Activated naive CD4-positive, alpha-beta T cell treated with anti-CD3 and anti-CD28 coated beads for 36 hours (primary cell): ENCODE measurements at places on chromosomes 4 and X.

DNA sequence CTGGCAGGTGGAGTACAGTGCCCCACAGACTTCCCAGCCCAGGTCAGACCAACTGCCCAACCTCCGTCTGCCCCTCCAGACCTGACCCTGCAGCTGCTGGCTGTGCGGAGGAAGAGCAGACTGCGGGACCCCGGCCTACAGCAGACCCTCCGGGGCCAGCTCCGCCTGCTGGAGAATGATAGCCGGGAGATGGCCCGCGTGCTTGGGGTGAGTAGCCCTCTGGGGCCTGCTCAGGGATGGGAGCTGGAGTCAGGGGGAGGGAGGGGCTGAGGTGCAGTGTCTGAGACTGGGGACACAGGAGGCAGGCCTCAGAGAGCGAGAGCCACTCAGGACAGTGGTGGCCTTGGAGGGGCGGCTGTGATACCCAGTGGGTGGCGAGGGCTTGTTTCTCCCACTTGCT, 13.5 kb downstream of the SH3TC1 start:
- no peak for DNase-seq

- no peak for DNase-seq
These were observed 8.0 kb downstream of the MSX1 start for GRCh38 chr4:4867375-4868039.

DNA sequence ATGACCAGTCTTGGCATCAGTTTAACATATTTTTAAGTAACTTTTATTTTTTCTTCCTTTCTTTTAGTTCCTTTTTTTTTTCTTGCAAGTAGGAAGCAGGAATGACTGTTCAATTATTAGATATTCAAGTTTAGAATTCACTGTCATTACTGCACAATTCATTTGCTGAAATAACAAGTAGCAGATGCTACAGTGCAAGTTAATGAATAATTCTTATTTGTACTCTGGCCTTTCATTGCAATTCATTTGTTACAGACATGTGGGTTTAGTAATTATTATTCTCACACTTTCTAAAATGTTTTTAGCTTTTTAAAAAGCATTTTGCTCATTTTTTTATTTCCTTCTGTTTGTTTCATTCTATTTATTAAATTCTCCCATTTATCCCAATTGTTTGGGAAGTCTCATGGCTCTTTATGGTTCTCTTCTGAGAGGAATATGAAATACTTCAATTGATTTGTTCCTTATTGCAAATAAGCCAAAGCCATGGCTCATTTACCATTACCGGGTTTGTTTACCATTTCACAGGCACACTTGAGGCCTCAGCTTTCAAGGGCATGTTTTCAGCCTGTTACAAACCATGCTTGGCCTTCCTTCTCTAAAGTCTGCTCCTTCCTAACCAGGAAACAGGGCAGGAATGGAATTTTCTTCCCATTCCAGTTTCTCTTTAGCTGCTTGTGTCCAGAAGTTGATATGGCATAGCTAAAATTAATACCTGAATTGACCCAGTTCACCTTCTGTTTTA, 4.6 kb upstream of the DCAF4L1 start:
- DNase-seq: no peak

DNA sequence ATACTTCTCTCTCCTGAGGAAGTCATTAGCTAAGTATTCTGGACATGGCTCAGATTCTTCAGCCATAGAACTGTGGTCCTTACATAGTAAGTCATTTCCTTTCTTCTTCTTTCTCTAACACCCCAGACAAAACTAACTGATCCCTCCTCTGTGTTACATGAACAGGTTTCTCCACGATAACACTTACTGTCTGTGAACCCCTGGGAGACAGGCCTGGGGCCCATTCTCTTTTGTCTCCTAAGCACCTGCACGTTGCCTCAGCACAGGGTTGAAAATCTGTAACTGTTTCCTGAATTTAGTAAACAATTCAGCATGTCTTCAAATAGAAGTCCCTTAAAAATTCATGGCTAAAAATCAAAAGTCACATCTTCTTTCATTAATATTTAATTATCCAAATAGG, 24.7 kb downstream of the APBB2 start:
- DNase-seq: no peak

DNA sequence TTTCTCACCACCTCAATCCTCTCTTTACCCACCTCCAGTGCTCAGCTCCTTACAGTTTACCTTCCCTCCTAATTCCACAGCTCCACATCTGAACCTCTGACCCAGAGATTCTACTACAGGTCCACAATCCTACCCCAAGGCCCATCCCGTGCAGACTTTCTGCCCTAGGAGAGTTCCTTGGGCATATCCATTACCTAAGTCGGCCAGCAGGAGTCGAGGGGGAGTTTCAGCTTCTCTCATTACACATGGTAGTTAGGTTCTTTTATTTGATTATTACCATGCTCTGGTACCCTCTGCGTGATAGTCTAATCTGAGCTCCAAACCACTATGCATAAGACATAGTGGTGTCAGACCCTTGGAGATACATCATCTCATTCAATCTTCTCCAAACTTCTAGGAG, 117.9 kb downstream of the SH3RF1 start:
- DNase-seq: no peak

DNA sequence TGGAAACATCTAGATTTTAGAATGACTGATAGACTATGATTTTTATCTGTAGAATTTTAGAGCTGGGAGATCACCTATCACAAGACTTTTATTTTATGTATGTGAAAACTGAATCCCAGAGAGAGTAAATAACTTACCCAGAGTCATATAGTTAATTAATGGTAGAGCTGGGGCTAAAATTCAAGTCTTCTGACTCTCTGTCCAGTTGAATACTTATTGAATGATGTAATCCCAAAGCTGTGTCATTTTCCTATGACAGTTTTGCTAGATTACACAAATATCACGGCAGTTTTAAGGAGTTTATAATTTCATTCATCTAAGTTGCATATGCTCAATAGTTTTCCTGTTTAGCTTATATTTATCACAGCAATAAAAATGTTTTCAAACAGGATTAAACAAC, 6.7 kb downstream of the NRK start:
- no peak for DNase-seq

DNA sequence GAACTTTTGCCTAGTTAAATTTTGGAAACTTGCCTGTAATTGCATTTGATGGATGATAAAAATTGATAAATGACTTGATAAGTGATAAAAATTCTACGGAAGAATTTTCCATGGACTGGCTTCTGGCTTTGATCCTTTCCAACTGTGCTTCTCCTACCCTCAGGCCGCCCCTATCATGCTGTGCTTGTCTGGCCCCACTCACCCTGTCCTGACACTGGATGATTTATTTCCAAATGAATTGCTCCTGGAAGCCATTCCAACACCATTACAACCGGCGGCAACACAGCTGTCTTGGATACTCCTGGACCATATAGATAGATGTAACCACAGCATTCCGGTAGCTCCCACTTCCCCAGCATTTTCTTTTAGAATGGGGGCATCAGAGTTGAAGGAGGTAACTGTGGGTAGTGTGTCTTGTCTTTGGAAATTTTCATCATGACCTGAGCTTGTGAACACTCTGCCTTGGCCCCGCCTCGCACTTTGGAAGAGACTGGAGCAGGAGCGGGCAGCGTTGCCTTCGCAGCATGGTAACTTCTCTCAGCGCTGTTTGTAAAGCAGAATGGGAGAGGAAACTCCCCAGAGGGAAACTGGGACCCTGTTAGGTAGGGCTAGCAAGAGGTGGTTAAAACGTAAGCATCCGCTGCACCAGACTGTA, 77.4 kb downstream of the TBL1X start:
- DNase-seq: no peak

GRCh38 chrX:11733614-11734013, 24.4 kb upstream of the MSL3 start:
- DNase-seq: no peak

- DNase-seq: no peak
These were observed 1012.1 kb downstream of the RAB28 start for GRCh38 chr4:12472087-12472486.

DNA sequence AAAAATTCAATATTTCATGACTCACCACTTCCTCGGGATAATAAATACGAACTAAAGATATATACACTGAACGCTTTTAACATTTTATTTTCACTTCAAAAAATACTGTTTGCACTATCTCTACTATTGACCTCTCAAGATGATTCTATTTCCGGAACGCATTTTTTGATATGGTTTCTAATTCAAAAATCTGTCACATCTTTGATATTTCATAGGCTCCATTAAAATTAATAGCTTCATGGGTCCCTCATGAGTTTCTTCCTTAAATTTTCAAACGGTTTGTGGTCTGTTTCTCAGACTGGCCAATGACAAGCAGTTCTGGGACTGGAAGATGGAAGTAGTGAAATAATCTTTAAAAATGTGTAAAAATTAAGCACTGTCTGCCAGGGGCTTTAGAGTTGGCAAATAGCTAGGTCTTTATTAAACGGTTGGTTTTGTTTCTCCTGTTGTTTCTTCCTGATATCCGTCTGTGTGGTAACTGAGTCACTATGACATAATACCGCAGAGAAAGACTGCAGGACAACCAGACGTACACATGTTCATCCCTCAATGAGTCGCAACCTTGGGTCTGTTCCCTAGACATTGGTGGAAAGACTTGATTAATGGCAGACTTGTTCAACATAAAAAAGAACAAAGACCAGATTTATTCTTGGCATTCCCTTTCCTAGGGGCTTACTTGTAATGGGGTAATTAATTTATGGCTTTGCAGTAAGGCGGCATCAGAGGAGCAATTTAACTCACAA, 133.8 kb downstream of the PALLD start:
- DNase-seq: no peak

DNA sequence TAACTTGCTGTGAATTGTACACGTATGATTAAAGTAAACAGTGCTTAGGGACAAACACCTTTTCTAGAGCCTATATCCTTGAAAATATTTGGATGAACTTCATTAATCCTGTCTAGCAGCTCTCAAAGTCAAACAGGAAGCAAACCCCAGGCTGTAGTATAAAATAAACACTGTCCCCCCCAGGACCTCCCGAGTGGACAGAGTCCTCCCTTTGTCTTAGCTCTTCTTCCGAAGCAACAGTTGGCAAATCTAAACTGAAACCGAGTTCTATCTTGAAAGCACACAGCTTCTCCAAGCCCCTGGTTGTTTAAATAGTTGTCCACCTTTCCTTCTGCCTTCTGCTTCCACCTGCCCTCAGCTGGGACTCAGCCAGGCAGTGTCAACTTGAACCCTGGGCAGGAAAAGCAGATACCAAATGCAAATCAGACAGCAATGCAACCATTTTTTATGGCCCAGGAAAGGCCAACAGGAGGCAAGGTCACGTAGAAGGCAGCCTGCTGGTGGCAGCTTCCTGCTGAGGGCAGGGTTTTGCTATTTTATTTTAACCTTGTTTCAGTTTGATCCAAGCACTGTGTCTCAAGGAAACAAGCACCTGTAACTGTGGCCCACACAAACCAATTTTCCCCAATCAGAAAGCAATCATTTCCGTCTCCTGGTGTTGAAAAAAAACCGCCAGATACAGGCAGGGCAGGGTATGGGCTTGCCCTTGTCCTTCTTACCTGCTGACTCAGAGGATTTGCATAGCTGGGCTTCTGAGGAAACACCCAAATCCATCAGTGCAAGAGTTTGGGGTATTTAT, 110.3 kb upstream of the KIT start:
- DNase-seq: no peak

- no peak for DNase-seq
These were observed 31.5 kb upstream of the HTRA3 start for GRCh38 chr4:8238036-8238511.

GRCh38 chr4:60750962-60751361, 449.2 kb upstream of the ADGRL3 start:
- no peak for DNase-seq

GRCh38 chrX:48826876-48827653, 752 bp downstream of the ERAS start:
- no peak for DNase-seq

DNA sequence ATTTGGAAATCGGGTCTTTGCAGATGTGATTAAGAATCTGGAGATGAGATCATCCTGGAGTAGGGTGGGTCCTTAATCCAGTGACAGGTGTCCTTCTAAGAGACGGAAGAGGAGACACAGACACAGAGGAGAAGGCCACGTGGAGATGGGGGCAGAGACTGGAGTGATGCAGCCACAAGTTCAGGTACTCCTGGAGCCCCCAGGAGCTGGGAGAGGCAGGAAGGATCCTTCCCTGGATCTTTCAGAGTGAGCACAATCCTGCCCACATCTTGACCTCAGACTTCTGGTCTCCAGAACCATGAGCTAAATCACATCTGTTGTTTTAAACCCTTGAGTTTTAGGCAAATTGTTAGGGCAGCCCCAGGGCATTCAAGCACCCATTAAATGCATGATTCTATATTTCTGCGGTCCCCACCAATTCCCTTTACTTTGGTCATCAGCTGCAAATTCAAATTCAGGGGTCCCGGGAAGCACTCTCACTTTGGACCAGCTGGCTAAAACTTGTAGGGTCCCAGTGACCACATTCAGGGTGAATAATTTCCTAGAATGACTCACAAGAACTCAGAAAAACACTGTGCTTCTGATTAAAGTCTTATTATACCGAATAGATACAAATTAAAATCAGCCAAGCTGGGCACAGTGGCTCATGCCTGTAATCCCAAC, 12.8 kb upstream of the AKAP17A start:
- DNase-seq: no peak

- DNase-seq: no peak
These were observed 276.0 kb downstream of the KLHL13 start for GRCh38 chrX:117840645-117841044.

DNA sequence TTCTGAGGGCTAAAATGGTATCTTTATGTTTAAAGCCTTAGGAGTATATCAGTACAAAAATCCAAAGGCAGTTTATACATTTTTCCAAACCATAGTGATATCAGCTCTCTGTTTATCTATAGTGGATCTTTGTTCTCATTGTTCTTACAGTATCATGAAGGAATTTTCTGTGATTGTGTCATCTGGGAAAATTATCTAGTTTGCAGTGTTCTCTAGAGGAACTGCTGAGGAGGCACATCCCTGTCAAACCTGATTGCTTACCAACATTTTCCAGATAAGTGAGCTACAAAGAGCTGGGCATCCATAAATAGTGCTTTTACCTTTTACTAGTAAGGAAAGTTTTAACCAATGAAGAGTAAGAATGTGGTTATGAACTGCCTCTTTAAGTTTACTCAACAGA, 44.9 kb upstream of the SLC25A31 start:
- no peak for DNase-seq

DNA sequence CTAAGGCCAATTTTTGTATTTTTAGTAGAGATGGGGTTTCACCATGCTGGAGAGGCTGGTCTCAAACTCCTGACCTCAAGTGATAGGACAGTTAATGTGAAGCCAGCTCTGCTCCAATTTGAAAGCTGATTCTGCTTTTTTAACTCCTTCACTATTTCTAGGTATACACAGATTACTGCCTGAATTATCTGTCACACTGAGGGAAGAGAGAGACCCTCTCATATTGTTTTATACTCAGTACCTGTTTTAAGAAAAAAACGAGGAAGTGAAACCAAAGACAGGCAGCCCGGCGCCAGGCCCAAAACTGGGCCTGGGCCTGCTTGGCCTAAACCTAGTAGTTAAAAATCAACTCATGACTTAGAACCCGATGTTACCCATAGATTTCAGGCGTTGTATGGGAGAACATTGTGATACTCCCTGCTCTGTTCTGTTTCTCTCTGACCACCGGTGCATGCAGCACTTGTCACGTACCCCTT, 1601.5 kb upstream of the PCDH10 start:
- DNase-seq: no peak

- DNase-seq: no peak
These were observed 519.2 kb downstream of the RPA4 start for GRCh38 chrX:97402903-97403302.

GRCh38 chr4:102430461-102430910, 70.7 kb upstream of the NFKB1 start:
- no peak for DNase-seq
